DMS79 (cell line): ENCODE measurements at places on chromosomes 4 and X.

DNA sequence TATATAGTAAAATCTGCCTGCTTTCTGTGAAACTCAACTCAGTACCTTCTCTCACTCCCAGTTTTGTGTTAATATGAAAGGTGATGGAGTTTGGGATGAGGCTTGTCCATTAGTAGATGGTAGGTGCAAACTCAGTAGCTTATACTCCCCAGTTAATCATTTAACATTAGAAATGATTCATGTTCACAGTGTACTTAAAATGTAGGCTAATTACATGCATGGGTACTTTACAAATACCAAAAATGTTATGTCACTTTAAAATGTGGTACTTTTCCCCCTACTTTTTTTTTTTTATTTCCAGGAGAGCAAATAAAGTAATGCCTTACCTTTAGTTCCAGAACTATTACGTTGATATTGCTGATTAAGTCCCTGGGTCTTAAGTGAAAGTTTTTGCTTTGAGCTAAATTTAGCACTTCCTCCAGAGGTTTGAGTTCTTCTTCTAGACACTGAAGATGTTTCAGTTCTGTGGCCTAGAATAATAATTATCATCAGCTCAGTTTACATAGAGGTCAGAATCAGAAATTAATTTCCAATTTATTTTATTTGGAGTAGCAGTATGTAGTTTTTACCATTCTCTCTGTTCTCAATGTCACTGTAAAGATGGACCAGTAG lies 3.0 kb downstream of the IL2 start:
- no peak for DNase-seq

DNA sequence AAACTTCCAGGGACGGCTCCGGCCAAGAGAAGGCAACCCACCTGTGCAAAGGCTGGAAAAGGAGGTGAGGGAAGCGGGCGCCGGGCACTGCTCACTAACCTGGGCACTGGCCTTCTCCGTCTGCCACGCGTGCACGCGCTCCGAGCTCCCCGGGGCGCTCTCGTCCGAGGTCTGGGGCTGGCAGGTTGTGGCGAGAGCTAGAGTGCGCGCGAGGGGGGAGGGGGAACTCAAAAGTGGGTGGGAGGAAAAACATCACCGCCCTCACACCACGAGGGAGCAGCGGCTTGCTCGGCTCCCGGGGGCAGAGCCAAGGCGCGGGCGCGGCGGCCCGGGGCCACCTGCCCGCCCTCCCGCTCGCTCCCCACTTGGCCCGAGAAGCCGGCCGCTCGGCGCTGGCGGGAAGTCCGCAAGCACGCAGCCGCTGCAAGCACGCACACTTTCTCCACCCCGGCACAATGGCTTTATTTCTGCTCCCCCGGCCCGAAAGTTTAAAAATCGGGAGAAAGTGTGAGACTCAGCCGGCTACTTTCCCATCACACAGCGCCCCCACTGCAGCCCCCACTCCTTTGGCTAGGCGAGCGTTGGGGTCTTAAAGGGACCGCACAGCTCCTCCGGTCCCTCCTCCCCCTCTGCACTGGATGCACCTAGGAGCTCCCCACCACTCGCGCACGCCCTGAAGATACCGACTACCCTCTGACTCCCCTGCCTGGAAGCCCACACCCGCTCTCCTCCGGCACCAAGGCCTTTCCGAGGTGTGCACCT lies at the start of gene CHRDL1:
TSS of gene CHRDL1 (minus strand) at position 173 of the 762 bp plus-strand sequence. CDS start 3,636 bp downstream, outside the sequence.
- DNase-seq, result no peak

- DNase-seq, result no peak
These were observed 29.9 kb upstream of the UBE2NL start for GRCh38 chrX:143854006-143854405.

GRCh38 chrX:73765776-73766430 lies 202.9 kb downstream of the CHIC1 start:
- DNase-seq, result peak; percentile 18

GRCh38 chrX:103201041-103201440 lies 13.9 kb upstream of the BEX4 start:
- DNase-seq, result no peak

- DNase-seq, result no peak
These were observed 33.3 kb upstream of the HPF1 start for GRCh38 chr4:169791062-169791461.

DNA sequence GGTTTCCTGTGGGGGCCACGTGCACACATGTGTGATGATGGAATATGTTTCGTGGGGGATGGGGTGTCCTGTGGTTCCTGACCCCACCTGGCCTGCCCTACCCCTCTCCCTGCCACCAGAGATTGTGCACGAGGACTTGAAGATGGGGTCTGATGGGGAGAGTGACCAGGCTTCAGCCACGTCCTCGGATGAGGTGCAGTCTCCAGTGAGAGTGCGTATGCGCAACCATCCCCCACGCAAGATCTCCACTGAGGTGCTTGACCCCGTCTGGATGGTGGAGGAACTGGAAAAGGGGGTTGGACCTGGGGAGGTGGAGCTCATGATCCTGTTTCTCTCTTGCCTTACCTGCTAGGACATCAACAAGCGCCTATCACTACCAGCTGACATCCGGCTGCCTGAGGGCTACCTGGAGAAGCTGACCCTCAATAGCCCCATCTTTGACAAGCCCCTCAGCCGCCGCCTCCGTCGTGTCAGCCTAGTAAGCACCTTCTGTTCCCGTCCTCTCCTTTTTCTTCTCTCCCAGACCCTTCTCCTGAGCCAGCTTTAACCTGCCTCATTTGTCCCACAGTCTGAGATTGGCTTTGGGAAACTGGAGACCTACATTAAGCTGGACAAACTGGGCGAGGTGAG lies 5.9 kb downstream of the CDK16 start:
- no peak for DNase-seq

DNA sequence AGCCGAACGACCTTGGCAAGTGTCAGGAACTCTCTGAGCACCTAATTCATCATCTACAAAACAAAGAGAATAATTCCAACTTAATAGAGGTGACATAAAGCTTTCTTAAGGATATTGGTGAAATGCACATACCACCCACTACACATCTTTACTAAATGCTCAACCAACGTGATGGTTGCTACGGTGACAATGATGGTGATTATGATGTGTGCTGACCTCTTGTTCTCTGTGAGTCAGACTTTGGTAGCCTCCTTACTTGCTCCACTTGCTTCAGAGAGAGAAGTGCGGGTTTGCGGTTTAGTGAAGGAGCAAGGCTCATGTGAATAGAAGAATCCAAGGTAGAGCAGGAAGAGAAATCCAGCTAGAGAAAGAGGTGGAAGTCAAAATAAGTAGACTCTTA lies 52.8 kb upstream of the CLNK start:
- no peak for DNase-seq

- DNase-seq, result no peak
These were observed 24.0 kb downstream of the ATXN3L start for GRCh38 chrX:13295841-13296240.

GRCh38 chr4:156829201-156829873 lies 142.3 kb downstream of the PDGFC start:
- DNase-seq, result no peak

DNA sequence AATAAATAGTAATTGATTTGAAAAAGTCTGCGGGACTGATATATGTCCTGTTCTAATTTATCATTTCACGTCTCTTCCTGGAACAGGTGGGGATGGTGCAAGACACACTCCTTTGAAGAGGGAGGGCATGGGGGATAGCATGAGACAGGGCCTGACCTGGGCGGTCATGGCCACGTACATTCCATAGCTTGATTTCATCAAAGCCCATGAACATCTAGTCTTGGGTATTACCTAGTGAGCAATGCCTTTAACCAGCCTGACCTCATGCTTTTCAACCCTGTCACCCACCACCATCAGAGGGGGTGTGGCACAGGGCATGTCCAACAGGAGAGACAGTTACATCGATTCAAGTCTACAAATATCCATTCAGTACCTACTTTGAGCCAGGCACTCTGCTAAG lies 52.3 kb upstream of the HOPX start:
- no peak for DNase-seq

- no peak for DNase-seq
These were observed 20.6 kb downstream of the ZBTB33 start for GRCh38 chrX:120271218-120271617.

- DNase-seq, result no peak
These were observed 30.4 kb upstream of the QRFPR start for GRCh38 chr4:121411151-121411744.

- DNase-seq, result no peak
These were observed 236.3 kb upstream of the NWD2 start for GRCh38 chr4:37008199-37008598.

DNA sequence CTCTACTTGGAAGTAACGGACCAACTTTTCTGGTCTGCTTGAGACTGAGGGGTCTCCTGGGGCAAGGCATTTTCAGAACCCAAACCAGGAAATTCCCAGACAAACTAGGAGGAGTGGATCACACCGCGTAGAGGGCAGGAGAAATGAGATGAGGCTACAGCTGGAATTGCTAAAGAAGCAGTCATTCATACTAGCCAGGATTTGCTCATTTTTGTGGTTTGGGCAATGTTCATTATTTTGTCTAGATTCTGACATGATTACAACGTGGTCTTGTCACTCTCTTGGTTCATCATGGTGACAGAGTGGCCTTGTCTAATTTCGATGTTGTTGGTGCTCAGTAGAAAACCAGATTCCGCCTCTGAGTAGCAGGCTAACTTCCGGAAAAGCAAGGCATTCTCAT lies 63.2 kb downstream of the BANK1 start:
- DNase-seq, result no peak

DNA sequence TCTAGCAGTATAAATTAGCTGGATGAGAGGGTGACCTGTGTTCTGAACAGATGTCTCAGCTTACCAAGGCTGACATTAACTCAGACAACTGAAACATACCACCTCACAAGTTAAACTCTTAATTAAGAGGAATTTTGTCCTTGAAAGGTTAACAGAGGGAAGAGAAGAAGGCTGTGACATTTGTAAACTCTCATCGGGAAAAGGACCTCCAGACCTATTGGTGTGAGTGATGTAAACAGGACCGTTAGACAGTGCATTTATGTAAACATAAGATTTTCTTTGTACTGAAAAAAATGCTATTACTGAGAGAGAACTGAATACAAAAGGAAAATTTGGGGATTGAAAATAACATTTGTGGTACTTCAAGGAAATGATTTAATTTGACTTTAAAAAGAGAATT lies 308.4 kb upstream of the DIAPH2 start:
- DNase-seq, result no peak

DNA sequence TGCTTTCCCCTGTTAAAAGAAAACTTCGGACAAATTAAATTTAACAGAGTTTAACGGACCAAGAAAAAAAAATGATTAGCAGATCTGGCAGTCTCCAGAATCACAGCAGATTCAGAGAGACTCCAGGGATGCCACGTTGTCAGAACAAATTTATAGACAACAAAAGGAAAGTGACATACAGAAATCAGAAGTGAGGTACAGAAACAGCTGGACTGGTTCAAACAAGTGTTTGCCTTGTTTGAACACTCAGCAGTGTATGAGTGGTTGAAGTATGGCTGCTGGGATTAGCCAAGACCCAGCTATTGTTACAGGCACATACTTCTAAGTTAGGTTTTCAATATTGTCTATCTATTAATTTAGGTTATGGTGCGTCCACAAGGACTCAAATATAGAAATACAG lies 19.1 kb downstream of the PIR start:
- DNase-seq, result no peak

GRCh38 chr4:122710434-122711308 lies 21.8 kb upstream of the BBS12 start:
- DNase-seq, result no peak

DNA sequence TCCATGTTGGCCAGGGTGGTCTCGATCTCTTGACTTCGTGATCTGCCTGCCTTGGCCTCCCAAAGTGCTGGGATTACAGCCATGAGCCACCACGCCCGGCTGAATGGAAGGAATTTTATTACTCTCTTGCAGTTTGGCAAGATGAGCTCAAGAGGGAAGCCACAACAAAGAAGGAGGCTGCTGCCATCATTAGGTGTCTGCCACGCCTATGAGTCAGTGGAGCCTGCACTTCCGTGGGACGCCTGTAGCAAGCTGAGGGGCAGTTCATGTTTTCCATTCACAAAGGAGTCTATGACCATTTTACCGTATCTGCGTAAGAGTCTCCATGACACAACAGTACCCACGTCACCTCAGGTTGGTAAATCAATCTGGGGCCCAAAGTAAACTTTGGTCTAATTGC lies 51.2 kb upstream of the CHRNA9 start:
- DNase-seq, result no peak

DNA sequence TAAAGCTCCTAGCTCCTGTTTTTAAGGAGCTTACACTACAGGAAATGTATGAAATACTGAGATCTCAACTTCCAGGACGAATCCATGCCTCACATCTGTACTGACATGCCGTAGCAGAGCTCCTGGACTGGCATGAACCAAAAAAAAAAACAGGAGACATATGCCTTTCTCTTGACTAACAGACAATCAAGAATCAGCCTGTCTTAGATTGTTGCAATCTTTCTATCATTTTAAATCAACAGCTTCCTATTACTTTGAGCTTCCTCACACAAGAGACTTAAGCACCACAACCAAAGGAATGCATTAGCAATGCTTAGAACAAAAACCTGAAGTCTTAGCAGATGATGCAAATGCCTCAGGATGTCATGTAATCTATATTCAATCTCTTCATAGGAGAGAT lies 34.7 kb upstream of the AREG start:
- no peak for DNase-seq

GRCh38 chrX:35622040-35622439 lies 176.1 kb upstream of the MAGEB16 start:
- no peak for DNase-seq

GRCh38 chr4:31366041-31366440 lies 645.9 kb downstream of the PCDH7 start:
- no peak for DNase-seq

DNA sequence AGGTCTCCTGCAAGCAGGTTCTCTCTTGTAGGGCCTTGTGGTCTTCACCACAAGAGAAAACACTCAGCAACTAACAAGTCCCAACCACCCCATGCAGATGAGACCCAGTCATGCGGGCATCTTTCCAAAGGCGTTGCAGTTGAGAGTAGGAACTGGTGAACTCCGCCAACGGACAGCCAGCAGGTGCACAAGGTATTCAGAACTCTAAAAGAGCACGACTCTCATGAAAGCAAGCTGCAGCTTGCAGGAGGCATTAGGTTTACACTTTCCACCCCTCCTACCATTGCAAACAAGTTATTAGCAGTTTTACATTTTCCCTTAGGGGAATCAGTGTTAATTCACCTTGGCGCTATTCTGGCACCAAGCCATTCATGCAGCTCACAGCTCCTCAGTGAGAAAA lies 173.4 kb upstream of the KIT start:
- DNase-seq, result peak; percentile 97

DNA sequence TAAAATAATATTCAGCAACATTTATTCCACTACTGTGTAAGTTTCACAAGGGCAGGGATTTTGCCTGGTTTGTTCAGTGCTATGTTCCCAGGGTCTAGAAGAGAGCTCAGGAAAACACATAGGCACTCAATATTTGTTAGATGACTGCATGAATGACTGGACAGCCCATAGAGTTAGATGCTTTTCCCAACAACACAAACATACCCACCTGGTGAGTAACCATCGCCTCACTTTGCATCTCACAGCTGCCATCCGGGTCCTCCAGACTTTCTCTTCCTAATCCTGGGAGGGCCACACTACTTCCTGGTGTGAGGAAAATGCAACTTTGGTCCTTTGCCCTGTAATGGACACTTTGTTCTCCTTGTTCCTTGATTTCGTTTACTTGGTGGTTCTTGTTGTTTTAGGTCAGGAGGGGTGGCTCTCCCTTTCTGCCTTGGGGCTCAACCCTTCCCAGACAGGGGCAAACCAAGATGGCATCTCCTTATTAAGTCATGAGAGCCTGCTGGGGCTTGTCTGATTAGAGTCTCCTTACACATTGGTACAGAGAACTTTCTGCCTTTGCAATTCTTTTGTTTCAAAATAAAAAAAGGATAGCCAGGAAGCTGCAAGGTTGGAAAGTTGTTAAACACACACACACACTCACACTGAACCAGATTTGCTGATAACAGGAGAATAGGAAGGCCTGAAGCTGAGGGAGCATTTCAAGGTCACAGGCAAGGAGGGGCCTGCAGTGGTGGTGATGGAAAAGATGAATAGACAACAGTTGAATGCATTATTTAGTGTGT lies 190.6 kb downstream of the MID1IP1 start:
- no peak for DNase-seq
